Hepatic stellate cell (primary cell): ENCODE measurements at places on chromosomes 13 and 19.

- DNase-seq = peak; percentile 90
These were observed 2.8 kb upstream of the LENG1 start for GRCh38 chr19:54162241-54162805.

DNA sequence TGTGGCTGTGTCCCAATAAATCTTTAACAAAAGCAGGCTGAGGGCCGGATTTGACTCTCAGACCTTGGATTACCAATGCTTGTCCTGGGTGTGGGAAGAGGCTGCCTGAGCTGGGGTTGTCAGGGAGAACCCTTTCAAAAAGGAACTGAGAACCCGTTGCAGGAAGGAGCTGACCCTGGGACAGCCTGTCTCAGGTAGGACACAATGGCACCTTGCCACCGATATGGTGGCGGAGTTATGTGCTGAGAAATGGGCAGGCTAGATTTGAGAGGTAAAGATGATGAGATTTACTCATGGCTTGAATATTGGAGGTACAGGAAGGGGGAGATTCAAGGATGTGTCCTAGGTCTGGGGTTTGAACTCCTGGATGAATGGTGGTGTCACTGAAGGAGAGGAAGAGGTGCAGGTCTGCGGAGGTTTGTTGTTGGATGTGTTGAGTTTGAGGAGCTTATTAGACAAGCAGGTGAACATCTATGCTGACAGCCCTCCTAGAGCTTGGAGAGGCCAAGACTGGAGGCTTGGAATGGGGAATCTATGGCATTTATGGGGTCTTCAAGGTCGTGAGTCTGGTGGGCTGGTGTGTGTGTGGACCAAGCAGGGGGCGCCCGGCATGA, 7.2 kb downstream of the PLEKHF1 start:
- DNase-seq = no peak

GRCh38 chr13:49084961-49085360, 109.2 kb downstream of the FNDC3A start:
- DNase-seq = no peak

DNA sequence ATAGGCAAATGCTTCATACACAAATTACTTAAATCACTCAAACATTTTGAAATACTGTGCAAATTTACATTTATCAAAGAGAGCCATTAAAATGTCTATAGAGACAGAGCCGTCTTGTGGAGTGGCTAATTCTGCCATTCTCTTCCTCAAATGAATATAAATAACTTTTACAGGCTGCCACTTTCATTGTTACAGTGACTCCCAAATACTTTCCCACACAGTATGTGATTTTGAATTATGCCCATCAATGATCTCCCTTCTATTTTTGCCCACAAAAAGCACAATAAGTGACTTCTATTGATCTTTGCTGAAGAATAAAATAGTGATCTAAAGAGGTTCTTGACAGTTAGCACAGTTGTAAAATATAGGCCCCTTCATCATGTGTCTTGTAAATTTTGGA, 1244.9 kb downstream of the PCDH17 start:
- no peak for DNase-seq

- DNase-seq = no peak
These were observed 56.1 kb downstream of the LRCH1 start for GRCh38 chr13:46609052-46609451.

- no peak for DNase-seq
These were observed 99.7 kb downstream of the GPC6 start for GRCh38 chr13:93326234-93326811.

- no peak for DNase-seq
These were observed 52.3 kb downstream of the LRCH1 start for GRCh38 chr13:46605076-46605824.

DNA sequence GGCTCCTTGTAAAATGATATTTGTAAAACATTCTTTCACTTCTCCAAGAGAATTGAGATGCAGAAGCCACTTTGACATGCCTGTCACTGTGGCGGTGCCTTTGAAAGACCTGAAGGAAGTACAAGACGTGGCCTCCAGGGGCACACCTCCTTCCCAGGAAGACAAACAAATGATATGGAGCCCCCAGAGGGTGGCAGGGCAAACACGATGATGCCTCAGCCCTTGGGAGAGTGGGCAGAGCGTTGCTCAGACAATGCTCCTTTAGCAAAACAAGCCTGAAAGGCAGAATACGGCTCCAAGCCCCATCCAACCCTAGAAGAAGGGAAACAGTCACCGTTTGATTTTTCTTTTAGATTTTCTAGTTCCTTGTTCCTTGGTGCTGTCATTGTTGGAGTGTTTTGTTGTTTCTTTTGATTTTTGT, 9.2 kb upstream of the ATP12A start:
- no peak for DNase-seq

DNA sequence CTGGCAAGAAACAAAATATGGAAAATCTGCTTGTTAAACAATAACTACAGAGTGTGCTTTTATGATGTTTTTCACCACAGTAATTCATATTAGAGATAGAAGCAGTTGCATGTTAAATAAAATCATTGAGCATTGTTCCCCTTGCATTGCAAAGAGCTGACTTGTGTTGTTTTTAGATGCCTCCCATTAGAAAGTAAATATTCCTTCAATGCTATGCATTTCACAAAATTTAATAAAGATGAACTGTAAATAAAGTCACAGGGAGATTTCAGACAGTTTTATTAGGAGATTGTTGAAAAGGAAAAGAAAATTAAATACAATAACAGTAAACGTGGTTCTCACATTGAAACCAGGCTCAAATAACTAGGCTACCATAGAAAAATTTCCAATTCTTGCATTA, 429.3 kb downstream of the DACH1 start:
- DNase-seq = no peak

DNA sequence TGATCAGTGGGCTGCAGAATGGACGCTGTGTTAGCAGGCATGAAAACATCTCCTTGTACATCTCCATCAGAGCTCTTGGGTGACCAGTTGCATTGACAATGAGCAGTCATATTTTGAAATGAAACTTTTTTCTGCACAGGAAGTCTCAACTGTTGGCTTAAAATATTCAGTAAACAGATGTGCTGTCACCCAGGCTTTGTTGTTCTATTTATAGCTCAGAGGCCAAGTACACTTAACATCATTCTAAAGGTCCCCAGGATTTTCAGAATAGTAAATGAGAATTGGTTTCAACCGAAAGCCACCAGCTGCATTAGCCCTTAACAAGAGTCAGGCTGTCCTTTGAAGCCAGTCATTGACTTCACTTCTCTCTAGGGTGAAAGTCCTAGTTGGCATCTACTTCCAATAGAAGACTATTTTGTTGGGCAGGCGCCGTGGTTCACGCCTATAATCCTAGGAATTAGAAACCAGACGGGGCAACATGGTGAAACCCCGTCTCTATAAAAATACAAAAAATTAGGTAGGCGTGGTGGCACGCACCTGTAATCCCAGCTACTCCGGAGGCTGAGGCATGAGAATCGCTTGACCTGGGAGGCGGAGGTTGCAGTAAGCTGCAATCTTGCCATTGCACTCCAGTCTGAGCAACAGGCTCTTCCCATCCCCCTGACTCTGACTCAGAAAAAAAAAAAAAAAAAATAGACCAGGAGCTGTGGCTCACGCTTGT, 7.9 kb upstream of the PDE4A start:
- DNase-seq = no peak

- DNase-seq = peak; percentile 57
These were observed 422 bp upstream of the MTUS2 start for GRCh38 chr13:28819735-28820098.

DNA sequence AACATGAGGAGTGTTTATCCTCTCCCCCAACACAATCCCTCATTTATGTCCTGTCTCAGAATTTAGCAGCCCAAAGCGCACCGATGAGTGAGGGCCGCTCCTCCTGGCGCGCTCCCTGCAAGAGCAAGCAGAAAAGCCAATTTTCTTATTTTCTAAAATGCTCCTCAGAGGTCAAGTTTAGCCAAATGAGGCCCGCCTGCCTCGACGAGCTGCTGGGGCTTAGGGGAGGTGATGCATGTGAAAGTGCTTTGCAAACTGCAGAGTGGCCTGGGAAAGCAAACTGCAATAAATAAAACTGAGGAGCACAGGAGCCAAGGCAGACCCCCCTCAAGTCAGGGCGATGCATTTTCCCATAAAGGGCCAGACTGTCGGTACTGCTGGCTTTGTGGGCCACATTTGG, 29.0 kb downstream of the CAPS start:
- DNase-seq = no peak

GRCh38 chr13:37241786-37242185, 136.3 kb upstream of the CSNK1A1L start:
- DNase-seq = no peak

DNA sequence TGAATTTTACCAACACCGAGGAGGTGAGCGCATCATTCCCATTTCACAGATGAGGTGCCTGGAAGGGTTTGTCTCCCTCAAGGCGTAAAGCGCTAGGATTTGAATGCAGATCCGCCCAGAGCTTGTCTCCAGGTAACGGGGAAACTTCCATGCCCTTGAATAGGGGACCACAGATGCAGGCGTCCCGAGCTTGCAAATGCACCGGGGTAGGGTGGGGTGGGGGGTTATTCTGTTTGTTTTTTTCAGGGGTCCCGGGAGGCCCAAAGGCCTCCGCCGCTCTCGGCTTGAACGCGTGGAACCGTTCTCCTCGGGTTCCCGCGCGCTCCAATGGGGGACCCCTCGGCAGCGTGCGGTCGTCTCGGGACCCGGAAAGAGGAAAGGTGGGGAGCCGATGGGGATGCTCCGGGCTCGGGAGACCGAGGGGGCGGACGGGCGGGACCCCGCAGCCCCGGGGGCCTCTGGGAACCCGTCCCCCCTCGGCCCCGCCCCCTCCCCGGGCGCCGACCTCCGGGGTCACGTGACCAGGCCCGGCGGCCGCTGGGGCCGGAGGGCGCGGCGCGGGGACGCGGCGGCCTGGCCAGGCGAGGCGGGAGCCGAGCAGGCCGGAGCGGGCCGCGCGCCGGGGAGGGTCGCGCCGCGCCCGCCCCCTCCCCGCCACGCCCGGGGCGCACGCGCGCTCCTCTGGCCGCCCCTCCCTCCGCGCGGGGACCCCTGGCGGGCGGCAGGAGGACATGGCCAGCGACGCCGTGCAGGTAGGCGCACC, at the start of gene PKN1:
PKN1 (plus strand) TSS at position 516 of the 763 bp plus-strand sequence; CDS start at position 732, 216 bp downstream.
- DNase-seq = peak; percentile 75

- peak; percentile 2 for DNase-seq
These were observed 26.8 kb downstream of the ZNF350 start for GRCh38 chr19:51959791-51960190.

DNA sequence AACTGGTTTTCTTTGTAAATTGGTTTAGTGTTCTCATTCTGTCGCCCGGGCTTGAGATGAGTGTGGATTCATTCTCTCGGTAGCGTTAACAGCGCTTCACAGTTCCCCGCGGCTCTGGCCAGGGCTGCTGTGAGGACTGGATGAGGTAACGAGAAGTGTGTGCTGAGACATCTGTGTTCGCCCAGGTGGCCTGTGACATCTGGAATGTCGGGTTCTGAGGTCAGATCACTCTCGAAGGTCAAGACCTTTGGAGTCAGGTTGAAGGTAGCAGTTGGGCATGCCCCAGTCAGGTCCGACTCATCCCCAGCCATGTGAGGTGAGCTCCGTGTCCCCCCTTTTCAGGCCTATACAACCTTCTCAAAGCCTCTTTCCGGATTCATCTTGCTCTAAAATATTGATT, 13.4 kb upstream of the TUBGCP3 start:
- DNase-seq = no peak

DNA sequence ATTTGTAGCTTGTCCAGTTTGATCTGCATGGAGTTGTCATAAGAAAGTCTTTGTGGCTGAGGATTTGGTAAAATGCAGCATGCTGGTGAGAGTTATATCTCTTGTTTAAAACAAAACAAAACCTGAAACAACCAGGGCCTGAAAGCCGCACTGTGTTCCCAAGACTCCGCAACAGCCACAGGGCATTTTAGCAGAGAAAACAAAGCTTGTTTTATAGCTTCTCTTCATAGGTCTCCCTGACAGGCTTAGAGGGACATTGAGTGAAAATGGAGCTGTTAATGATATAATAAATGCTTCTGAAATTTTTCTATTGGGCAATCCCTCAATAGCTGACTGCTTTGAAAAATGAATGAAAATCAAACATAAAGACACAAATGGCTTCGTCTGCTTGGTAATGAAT, 148.7 kb upstream of the RNF113B start:
- DNase-seq = no peak
